ENCODE measurements at places on chromosomes 12 and 14.

DNA sequence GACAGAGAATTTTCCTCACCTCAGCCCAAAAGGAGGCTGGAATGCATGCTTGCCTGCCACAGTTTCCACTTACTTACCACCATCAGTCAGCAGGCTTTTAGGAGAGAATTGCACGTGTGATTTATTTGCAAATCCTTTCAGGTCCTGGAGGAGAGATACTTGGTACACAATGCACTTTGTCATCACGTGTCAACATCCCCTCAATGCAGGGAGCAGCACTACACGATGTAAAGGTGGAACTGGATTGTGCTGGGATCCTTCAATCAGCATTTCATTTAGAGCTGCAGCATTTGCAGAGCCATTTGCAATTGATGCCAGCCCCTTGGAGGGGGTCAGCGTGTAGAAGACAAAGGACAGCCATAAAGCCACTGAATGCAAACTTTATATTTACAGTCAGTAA is 218.1 kb downstream of the GLT1D1 start:
- no peak for DNase-seq

GRCh38 chr14:78355109-78355508 is 184.9 kb downstream of the NRXN3 start:
- DNase-seq: no peak

DNA sequence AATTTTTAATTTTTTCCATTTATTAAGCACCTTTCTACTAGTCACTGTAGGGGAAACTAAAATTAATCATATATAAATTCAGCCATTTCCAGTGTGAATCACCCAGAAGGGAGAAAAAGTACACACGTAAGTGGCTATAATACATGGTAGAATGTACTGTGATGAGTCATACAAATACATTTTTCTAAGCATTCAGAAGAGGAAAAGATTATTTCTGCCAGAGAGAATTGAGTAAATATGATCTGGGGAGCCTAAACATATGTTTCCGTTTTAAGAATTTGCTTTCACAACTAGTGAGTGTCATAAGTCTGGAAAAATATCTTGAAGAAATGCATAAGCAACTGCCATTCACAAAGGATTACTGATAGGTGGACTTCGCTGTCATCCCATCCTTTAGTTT is 102.8 kb downstream of the TGFB3 start:
- no peak for DNase-seq

GRCh38 chr14:23063601-23064000 is 6.3 kb upstream of the CDH24 start:
- no peak for DNase-seq

- DNase-seq: no peak
These were observed 12.5 kb upstream of the MTERF2 start for GRCh38 chr12:106999446-106999845.

- DNase-seq: no peak
These were observed 118.7 kb upstream of the TMCC3 start for GRCh38 chr12:94769047-94769420.

- DNase-seq: no peak
These were observed 1.6 kb downstream of the MARK3 start for GRCh38 chr14:103386713-103387329.

Measured in activated CD4-positive, alpha-beta T cell treated with anti-CD3 and anti-CD28 coated beads for 1 hour (primary cell).